ENCODE measurements at places on chromosomes 5 and 9.

DNA sequence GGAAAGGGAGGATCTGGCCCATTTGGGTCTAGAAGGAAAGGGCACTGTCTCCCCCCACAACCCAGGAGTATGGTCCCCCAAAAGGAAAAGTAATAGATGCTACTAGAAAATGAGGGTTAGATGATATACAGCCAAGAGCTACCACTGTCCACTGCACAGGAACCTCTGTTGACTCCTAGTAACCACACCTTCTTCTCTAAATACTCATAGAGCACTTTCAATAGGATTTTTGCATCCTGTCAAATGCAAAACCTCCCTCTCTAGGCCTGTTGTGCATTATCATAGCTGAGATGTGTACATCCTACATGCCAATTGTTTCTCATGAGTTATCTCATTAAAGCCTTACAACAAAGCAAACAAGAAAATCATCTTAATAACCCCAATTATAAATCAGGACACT, 66.8 kb downstream of the THBS4 start:
- DNase-seq = no peak

- DNase-seq = no peak
These were observed 304.1 kb downstream of the CWC27 start for GRCh38 chr5:65072850-65073249.

DNA sequence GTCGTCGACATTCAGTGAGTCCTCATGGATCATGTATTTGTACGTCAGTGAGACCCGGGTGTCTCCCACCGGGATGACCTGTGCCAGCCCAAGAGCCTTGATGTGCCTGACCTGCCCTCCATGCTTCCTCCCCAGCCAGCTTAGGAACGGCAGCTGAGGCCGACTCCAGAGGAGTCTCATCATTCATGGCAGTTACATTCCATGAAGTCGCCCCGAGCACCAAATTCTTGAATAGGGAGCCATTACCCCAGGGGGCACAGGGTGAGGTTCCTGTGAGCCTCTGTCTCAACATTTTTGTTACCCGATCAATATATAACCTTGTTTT, 67.8 kb downstream of the ZNF354C start:
- DNase-seq = no peak

DNA sequence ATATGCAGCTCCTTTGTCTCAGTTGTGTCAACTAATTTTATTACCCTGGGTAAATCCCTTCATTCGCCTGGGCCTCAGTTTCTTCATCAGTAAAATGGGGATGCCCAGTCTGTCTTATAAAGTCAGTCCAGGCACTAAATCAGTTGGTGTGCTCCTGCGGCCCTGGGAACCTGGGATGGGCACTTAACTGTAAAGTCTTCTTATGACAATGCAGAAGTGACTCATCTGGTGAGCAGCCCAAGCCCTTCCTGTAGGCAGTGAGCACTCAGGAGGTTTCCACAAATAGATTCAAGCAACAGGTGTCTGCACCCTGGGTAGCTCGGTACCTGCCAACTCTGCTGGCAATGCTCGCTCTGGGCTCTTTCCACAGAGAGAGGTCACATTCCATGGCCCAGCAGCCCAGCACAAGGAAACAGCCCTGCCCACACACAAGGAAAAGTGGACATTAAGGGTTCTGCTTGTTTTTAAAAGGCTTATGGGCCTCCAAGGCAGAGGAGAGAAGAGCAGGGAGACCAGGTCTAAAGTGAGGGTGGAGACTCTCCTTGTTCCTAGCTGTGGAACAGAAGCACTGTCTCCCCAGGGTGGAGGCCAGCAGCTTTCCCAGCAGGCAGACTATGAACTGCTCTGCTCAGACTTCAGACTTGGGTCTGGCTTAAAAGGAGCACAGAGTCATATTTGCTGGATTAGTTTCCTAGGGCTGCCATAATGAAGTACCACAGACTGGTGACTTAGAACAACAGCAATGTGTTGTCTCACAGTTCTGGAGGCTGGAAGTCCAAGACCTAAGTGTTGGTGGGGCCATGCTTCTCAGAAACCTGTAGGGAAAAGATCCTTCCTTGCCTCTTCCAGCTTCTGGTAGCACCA, 89.7 kb upstream of the ADRA1B start:
- no peak for DNase-seq

DNA sequence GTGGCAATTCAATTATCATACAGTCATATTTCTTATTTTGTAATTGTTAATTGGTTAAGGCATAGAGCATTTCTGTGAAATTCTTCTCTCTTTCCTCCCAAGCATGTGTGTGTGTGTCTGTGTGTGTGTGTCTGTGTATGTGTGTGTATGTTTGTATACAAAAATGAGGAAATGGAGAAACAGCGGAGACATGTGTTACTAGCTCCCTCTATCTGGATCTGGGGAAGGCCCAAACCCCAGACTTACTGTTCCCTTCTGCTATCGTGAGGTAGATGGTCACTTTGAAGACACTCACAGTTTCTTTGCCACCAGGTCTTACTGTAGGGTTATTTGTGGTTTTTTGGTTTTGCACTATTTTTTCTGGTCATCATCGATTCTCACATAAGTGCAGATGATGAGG, 11.4 kb upstream of the C5orf63 start:
- peak; percentile 35 for DNase-seq

- no peak for DNase-seq
These were observed 17.4 kb downstream of the FRMPD1 start for GRCh38 chr9:37668116-37668601.

GRCh38 chr9:72907421-72907820, 45.4 kb downstream of the ALDH1A1 start:
- no peak for DNase-seq

DNA sequence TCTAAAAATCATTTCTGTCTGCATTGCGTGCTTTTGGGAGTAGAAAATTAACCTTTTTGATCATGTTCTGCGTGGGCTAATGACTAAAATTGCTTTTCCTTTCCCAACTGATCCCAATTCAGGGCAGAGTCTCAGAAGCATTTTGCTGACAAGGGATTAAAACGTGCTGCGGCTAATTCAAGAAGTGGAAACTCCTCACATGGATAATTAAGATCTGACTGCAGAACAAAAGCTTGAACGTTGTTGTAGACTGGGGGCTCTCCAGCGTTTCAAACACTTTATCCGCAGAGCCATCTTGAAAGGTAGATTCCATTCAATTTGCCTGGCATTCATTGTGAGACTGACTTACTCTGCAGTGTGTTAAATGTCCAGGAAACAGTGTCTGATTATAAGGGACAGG, 485.3 kb upstream of the DMAC1 start:
- DNase-seq = no peak

GRCh38 chr5:139708877-139709581, 60.9 kb downstream of the CXXC5 start:
- no peak for DNase-seq

All from hematopoietic multipotent progenitor cell treated with erythropoietin and hydrocortisone succinate and interleukin-3 and kit ligand, for 17 days (in vitro differentiated cells).